ENCODE measurements at places on chromosomes 16 and 17.

DNA sequence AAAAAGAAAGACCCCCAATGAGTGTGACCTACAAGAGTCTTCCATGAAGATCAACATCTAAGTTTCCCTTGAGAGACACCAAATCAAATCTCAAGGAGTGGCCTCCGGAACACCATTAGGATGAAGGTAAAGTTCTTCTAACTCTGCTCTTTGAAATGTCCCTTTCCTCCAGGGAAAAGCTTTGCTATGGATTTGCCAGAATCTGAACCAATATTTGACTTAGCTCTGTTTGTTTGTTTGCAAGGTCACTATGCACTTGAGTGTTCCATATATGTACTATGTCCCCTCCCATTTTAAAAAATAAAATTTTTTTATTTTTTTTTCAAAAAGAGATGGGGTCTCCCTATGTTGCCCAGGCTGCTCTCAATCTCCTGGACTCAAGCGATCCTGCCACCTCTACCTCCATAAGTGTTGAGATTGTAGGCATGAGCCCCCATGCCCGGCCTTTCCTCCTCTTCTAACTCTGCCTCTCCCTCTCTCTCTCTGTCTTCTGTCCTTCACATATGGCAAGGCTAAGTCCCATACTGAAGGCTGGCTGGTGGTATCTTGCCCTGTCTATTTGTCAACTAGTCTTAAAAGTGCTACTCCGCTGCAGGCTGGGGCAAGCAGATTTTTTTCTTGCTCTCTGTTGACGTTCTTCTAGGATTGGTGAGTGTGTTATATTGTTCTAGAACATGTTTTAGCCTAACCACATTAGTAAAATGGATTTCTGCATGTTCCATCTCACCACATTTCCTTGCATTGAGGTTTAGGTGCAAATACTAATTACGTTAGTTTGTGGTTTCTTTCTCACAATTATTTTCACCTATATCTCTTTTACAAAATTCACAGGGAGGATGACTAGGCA is 276.7 kb upstream of the DYNLRB2 start:
- no peak for DNase-seq

GRCh38 chr17:322006-322780 is 30.4 kb downstream of the RPH3AL start:
- DNase-seq = no peak

DNA sequence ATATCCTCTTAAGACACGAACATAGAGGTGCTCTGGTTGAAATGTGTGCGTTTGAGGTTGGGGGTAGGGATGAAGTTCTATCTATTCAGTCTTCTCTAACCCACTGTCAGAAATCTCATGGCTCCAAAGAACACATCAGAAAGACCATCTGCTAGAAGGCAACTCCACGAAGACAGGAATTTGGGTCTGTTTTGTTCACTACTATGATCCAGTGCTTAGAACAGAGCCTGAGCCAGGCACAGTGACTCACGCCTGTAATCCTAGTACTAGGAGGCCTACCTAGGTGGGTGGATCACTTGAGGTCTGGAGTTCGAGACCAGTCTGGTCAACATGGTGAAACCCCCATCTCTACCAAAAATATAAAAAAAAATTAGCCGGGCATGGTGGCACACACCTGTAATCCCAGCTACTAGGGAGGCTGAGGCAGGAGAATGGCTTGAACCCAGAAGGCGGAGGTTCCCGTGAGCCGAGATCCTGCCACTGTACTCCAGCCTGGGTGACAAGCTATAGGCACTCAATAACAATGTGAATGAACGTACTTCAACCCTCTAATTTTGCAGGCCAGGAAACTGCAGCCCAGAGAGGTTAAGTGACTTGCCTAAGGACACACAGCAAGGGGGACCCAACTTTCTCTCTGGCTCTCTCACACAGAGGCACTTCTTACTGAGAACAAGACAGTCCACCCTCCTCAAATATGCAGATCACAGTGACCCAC is 2.3 kb downstream of the CASKIN2 start:
- no peak for DNase-seq

GRCh38 chr16:70159355-70160348 is 13.9 kb upstream of the CLEC18C start:
- DNase-seq = peak; percentile 18

DNA sequence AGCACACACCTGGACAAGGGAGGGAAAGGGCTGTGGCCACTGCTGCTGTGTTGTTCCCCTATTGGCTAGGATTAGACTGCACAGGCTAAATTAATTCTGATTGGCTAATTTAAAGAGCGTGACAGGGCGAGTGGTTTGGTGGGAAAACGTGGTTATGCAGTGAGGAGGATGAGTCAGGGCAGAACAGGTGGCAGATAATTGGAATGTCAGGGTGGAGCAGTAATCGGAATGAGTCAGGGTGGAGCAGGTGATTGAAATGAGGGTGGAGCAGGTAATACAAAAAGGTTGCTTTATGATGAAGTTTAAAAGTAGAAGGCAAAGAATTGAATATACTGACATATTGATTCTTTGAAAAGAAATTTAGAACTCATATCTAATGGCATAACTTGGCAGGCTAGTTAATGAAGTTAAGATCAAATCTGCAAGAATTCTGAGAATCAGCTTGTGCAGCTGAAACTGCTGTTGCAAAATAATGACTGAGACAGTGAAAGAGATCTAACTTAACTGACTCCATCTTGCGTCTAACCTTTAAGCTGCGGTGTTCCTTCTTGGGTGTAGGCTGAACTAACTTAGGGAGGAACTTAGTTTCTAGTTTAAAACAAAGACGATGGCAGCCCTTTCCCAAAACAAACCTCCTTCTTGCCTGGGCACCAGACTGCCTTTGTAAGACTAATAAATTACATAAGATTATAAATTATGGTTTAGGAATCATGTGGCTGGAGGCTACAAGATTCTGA is 174.3 kb downstream of the UTP18 start:
- no peak for DNase-seq

DNA sequence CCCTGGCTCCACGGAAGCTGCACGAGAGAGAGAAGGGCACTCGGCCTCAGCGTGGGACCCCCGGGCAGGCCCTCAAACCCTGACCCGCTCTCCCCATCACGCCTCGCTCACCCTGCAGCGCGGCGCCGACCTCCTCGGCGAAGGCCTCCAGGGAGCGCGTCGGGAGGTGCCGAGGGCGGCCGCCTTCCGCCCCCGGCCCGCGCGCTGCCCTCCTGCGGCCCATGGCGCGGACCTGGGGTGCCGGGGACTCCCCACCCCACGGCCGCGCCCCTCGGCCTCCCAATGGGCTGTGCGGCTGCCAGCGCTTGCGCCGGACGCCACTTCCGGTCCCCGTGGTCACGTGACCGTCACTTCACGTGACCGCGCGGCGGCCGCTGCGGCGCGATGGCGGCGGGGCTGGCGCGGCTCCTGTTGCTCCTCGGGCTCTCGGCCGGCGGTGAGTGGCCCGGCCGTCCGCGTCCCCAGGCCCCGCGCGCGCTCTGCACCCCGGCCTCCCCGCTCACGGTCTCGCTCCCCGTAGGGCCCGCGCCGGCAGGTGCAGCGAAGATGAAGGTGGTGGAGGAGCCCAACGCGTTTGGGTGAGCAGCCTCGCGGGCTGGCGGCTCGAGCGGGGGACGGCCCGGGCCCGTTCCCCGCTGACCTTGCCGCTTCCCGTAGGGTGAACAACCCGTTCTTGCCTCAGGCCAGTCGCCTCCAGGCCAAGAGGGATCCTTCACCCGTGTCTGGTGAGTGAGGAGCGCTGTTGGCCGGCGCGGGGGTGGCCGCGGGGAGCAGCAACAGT is at the start of the genes GNPTG and TSR3:
Gene GNPTG, plus strand, starts transcription at position 350 of the 781 bp plus-strand sequence. Its CDS starts 35 bp downstream, at position 385.
Gene TSR3, minus strand, starts transcription at position 297 of the 781 bp plus-strand sequence. Its CDS starts 74 bp downstream, at position 223.
- peak; percentile 87 for DNase-seq

DNA sequence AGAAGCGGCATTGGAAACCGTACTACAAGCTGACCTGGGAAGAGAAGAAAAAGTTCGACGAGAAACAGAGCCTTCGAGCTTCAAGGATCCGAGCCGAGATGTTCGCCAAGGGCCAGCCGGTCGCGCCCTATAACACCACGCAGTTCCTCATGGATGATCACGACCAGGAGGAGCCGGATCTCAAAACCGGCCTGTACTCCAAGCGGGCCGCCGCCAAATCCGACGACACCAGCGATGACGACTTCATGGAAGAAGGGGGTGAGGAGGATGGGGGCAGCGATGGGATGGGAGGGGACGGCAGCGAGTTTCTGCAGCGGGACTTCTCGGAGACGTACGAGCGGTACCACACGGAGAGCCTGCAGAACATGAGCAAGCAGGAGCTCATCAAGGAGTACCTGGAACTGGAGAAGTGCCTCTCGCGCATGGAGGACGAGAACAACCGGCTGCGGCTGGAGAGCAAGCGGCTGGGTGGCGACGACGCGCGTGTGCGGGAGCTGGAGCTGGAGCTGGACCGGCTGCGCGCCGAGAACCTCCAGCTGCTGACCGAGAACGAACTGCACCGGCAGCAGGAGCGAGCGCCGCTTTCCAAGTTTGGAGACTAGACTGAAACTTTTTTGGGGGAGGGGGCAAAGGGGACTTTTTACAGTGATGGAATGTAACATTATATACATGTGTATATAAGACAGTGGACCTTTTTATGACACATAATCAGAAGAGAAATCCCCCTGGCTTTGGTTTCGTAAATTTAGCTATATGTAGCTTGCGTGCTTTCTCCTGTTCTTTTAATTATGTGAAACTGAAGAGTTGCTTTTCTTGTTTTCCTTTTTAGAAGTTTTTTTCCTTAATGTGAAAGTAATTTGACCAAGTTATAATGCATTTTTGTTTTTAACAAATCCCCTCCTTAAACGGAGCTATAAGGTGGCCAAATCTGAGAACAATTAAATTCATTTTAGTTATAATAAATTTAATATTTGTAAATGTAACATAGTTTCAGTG is 1.7 kb downstream of the HEXIM1 start:
- DNase-seq = peak; percentile 70

DNA sequence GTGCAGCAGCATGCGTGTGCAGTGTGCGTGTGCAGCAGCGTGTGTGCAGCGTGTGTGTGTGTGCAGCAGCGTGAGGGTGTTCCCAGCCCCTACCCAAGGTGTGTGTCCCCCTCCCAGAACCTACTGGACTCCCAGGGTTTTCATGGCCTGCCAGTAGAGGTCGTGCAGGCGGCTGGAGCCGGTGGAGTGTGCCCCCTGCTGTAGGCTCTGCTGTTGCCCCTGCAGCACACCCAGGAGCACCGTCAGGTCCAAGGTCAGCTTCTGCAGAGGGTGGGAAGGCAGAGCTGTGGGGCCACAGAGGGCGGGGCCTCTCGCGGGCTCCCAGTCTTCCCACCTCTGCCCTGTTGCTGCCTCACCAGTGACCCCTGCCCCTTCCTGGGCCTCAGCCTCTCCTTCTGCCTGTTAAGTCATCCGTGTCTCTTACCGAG is 14.9 kb downstream of the MYBBP1A start:
- no peak for DNase-seq

- peak; percentile 92 for DNase-seq
Observed at GRCh38 chr16:22195695-22196558, 10.2 kb upstream of the EEF2K start.

- no peak for DNase-seq
Observed at GRCh38 chr16:55091213-55091870, 160.7 kb downstream of the IRX5 start.

DNA sequence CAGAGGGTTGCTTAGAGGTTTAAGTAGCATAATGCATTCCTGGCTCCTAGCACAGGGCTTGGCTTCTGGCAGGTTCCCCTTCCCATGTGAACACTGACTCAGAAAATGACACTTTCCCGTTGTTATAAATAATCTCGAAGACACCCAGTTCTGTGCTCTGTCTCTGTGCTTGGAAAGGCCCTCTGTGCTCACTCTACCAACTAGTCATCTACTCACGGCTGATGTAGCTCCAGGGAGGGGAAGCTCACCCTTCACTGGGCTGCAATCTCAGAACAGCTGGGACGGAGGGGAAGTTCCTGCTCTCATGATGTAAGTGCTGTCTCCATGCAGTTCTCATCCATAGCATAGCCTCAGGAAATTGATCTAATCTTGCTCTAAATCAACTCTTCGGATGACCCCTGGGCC is 230.5 kb upstream of the ASIC2 start:
- DNase-seq = peak; percentile 53

DNA sequence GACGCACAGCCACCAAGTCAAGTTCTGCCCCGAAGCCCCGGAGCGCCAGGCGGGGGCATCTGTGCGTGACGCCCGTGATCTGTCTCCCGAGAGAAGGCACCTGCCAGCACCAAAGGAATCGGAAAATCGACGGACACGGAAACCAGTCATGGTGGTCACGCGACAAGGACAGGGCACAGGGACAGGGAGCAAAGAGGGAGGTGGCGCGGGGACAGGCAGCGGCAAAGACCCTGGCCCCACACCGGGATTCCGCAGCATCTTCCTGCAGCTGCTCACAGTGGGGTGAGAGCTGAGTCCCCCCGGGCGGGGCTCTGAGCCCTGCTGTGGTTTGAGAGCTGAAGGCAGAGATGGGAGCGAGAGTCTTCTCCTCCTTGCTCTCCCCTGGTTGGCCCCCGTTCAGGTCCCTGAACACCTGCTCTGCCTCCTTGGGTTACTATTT is 56.4 kb downstream of the ABR start:
- DNase-seq = no peak

- no peak for DNase-seq
Observed at GRCh38 chr16:57092786-57093411, 516 bp downstream of the CPNE2 start.

- no peak for DNase-seq
Observed at GRCh38 chr16:4806280-4806679, 3.8 kb upstream of the ROGDI start.
